ENCODE measurements at places on chromosomes 16 and 17.

DNA sequence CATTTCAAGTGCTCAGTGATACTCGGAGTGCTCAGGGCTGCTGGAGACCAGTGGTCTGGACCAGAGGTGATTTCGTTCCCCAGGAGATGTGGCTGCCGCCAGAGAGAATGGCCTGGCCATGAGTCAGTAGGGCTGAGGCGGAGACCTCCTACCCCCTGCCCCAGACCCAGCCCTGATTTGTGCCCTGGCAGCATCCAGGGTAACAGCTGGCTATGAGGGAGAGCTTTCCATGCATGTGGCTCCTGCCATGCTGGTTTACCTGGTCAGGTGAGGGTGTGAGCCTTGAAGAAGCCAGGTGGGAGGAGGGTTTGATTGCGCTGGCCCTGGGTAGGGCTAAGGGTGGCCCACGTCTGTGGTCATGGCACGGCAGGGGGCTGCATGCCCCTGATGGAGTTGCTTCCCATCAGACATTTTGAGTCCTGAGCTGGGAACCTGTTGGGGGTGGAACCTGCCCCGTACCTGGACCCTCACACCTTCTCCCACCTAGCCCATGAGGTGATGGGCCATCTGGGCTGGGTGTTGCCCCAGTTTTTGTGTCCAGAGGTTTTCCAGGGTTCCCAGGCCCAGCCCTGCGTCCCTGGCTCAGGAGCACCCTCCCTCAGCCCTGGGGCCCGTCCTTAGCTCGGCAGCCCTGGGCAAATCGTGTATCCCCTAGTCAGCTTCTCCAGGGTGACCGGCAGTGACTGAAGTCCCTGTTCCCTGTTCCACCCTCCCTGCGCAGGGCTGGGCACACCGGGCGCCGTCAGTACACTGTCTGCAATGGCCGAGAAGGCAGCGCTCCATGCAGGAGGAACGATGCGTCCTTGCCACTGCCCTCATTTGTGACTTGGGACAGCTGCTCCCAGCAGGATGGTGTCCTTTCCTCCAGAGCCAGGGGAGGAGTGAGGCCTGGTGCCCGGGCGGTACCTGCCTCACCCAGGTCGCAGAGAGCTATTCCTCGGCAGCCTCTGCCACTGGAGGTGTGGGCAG is 9.0 kb upstream of the CSNK1D start:
- no peak for DNase-seq

DNA sequence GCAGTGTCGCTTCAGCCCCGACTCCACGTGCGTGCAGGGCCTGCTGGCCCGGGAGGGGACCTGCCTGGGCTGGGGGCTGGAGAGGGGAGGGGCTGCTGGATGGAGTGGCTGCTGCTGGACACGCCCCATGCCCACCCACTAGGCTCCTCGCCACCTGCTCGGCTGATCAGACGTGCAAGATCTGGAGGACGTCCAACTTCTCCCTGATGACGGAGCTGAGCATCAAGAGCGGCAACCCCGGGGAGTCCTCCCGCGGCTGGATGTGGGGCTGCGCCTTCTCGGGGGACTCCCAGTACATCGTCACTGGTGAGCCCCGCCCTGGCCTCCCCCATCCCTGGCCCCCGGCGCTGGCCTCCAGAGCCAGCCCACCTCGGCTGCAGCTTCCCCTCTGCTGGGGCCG is 2.4 kb downstream of the BRICD5 start:
- DNase-seq: no peak

DNA sequence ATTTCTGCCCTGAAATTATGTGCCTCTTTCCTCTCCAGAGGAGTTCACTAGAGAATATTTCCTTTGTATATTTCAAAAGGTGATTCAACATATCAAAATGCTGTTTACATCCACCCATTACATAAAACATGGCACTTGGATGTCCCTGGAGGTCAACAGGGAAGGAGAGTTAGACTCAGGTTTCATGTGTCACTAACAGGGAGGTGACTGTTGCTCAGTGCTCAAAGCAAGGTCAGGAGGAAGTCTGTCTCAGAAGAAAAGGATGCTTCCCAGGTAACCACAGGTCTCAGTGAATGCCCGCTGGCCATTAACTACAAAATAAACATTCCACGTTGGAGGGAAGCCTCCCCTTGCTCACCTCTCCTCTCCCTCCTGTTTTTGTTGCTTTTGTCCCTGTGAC is 198.6 kb downstream of the AXIN2 start:
- DNase-seq: no peak

DNA sequence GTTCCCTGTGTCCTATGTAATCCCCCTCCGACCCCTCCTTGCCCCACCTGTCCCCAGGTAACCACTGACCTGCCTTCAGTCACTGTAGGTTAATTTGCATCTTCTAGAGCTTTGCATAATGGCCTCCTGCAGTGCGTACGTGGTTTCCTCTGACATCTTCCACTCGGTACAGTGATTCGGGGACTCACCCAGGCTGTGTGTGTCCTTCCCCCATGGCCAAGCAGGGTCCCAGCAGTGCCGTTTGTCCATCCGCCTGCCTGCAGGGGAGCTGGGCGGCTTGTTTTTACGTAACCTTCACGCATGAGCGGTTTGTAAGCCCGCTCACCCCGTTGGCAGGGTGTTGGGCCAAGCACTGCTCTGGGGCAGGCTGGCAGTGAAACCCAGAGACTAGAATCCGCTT is 7.9 kb downstream of the MAPK8IP3 start:
- DNase-seq: no peak

GRCh38 chr17:76370261-76370993 is 14.0 kb upstream of the SPHK1 start:
- no peak for DNase-seq

GRCh38 chr17:38732376-38733281 is 2.5 kb downstream of the CISD3 start:
- no peak for DNase-seq

DNA sequence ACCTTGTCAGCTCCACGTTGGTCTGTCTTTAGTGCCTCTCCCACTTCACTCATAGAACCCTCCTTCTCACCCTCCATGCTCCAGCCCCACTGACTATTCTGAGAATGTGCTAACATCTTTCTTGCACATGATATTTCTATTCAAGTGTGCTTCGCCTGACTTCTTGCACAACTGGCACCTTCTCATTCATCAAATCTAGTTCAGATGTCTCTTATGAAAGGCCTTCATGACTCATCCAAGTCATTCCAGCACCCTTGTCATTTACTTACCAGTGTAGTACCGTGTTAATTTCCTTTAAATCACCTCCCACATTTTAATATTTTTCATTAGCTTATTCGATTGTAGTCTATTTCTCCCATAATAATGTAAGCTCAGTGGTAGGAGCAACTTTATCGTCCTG is 197.8 kb upstream of the PIRT start:
- no peak for DNase-seq

DNA sequence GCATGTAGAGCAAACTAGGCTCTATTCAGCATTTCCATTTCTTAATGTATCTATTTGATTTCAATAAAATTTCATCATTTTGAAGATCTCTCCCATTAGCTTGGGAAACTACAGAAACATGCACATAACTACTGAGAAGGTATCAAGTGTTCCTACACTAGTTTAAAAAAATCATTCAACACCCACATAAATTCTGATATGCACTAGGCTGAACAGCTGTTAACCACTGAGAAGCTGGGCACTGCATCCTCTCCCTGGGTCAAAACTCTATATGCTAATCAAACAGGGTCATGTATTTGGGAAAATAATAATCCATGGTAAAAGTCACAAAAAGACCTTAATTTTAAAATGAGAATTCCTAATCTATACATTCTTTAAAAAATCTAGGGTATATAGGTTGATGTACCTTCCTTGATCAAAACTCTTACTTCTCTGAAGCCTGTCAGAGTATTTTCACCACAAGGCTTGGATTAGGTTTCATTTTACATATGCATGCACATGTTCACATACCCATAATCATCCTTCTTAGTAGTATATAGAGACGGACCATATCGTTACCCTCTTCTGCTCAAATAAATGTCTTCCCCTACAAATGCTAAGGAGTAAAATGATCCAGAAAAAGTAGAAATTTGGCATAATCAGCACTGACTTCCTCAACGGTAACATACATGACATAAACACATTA is 57.2 kb downstream of the KANSL1 start:
- DNase-seq: no peak

- DNase-seq: no peak
Observed at GRCh38 chr16:89491238-89491869, 993 bp upstream of the ANKRD11 start.

DNA sequence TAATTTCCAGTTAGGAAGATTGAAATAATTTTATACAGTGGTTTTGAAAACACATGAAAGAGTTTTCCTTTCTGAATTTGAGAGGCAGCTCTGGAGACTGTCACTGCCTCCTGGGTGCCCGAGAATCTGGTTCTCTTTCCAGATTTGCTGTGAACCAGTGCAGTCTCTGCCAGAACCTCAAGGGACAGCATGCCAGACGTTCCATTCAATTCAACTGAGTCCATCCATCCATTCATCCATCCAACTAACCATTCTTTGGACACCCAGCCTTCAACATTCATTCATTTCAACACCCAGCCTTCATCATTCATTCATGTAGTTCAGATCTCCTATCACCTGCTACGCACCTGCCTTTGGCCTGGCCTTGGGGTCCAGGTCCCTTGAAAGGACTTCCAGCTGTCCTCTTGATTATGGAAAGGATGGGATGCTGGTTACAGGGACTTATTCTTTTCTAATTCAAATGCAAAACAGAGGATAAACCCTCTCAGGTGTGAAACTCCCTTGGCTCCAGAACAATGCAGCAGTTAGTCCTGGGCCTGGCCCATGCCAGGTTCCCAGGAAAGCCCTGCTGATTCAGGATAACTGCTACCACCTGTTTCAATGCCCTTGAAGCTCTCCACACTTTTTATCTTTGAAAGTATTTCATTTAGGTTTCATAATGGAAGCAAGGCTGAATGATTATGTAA is 68.7 kb downstream of the WSCD1 start:
- no peak for DNase-seq

DNA sequence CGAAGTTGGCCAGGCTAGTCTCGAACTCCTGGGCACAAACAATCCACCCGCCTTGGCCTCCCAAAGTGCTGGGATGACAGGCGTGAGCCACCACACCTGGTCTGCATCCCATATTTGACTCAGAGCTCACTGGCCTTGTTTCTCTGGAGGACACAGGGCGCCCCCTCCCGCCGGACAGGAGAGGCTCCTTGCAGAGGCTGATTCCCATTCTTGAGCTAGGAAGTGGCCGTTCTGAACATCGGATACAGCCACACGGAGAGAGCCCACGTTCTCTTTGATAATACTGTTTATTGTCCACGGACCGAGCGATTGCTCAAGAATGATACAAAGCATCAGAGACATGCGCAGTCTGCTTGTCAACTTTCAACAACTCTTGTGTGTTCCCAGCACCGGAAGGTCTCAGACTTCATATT is 12.1 kb upstream of the USP36 start:
- no peak for DNase-seq

DNA sequence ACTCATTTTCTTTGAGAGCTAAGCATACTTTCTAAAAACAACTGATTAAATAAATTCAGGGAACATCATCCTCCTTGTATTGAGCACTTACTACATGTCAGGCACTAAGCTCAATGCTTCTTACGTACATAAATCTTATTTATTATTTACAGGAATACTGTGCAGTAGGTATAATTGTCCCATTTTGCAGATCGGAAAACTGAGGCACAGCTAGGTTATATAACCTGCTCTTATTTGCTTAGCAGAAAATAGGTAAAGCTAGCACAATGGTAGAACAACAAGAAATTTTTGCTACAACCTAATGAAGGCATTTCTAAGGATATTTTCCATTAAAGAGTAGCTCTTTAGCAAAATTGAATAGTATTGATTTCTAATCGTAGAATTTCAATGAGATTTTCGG is 168.7 kb upstream of the KCNJ16 start:
- DNase-seq: no peak

DNA sequence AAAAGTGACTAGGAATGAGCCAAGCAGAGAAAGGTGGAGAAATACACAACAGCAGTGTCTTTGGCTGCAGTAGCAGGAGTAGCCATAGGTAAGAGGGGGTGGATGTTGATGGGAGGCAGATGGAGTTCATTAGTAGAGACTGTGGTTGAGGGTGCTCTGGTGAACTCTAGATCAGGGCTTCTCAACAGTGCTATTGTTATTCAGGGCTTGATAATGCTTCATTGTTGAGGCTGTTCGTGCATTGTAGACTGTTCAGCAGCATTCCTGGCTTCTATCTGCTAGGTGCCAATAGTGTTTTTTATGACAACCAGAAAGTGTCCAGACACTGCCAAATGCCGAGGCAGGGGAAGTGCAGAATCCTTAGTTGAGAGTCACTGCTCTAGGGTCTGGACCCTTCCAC is 3.6 kb downstream of the ALKBH5 start:
- no peak for DNase-seq

GRCh38 chr17:79077587-79077986 is 3.0 kb downstream of the ENGASE start:
- DNase-seq: no peak

GRCh38 chr17:32222621-32223020 is 43.0 kb upstream of the RHBDL3 start:
- no peak for DNase-seq

DNA sequence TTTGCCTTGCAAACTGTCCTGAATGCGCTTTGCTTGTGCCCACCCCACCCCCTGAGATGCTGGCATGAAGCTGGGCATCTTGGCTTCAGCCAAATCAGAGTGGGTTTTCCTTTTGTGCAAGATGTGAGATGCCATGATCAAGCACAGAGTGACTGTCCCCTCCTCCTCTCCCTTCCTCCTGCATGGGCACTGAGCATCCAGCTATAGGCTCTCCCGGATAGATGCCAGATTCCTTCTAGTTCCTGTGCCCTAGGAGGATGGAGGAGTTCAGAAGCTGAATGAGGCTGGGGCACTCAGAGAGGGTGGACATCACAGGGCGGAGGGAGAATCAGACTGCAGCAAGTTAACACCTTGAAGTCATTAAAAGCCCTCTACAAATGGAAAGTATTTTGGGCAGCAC is 384.1 kb upstream of the CCL2 start:
- DNase-seq: no peak

GRCh38 chr16:51573191-51573590 is 422.1 kb upstream of the SALL1 start:
- no peak for DNase-seq

GRCh38 chr17:30848021-30848420 is 16.3 kb downstream of the ATAD5 start:
- no peak for DNase-seq

- no peak for DNase-seq
Observed at GRCh38 chr16:72311426-72311825, 139.5 kb upstream of the PMFBP1 start.

- no peak for DNase-seq
Observed at GRCh38 chr17:79065105-79065670, 9.4 kb upstream of the ENGASE start.

DNA sequence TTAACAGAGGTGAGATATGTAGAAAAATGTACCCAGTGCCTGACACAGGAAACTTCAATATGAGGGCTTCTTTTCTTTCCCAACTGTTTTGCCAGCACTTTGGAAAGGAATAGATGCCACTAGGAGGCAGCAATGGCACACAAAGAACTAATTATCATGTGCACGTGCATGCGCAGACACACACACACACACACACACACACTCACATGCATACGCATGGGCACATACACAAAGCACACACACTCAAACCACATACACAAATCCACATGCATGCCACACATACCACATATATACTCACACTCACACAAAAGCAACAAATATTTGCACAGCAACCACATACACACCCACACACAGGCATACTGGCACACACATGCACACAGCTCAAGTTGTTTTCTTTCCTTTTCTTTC is 8.8 kb upstream of the CEP112 start:
- no peak for DNase-seq
